ENCODE measurements at places on chromosomes 3 and 15.

GRCh38 chr3:178736300-178736699, 200.1 kb downstream of the KCNMB2 start:
- DNase-seq, result no peak

- DNase-seq, result no peak
These were observed 194.9 kb downstream of the CHST2 start for GRCh38 chr3:143314251-143315093.

GRCh38 chr3:146589899-146590508, 15.1 kb downstream of the PLSCR5 start:
- no peak for DNase-seq

- no peak for DNase-seq
These were observed 197.4 kb downstream of the KLHL25 start for GRCh38 chr15:85597155-85597815.

- no peak for DNase-seq
These were observed 72.8 kb upstream of the AADACL2 start for GRCh38 chr3:151660885-151661284.

- DNase-seq, result no peak
These were observed 10.8 kb downstream of the ATP13A3 start for GRCh38 chr3:194475978-194476377.

- DNase-seq, result no peak
These were observed 20.7 kb upstream of the SPESP1 start for GRCh38 chr15:68909601-68910100.
